Activated CD4-positive, alpha-beta T cell treated with anti-CD3 and anti-CD28 coated beads, Interleukin-2, Interleukin-6, amounts not matched to agents 100 ng/mL and 50 ng/mL, durations not matched to agents 16 hours and 8 hours (primary cell): ENCODE measurements at places on chromosomes 7 and 10.

GRCh38 chr10:102135956-102136526 lies 3.2 kb downstream of the PPRC1 start:
- no peak for DNase-seq

GRCh38 chr7:116834815-116835504 lies 27.4 kb upstream of the CAPZA2 start:
- no peak for DNase-seq

DNA sequence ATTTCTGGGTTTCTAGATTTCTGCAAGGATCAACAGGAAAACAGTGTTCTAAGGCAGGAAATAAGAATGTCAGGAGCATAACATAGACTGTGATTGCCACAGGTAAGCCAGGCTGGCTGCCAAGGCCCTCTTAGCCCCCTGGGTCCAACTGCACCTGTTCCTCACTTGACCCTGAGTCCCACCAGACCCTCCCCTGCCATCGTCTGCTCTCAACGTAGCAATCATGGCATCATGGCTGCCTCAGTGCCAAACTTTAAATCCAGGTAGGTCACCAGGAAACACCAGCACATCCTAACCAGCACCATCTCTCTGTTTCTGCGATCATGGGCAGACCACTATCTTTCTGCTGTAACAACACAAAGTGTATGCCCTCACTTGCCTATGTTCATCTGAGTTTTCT lies 267.2 kb downstream of the PAXIP1 start:
- no peak for DNase-seq

GRCh38 chr10:125591886-125592285 lies 91.1 kb downstream of the TEX36 start:
- no peak for DNase-seq

- no peak for DNase-seq
Observed at GRCh38 chr10:62814756-62815380, 1.3 kb downstream of the EGR2 start.

GRCh38 chr10:118563373-118563890 lies 32.0 kb downstream of the PRLHR start:
- DNase-seq, result no peak

- no peak for DNase-seq
Observed at GRCh38 chr10:111390813-111391563, 314.2 kb downstream of the ADRA2A start.

- no peak for DNase-seq
Observed at GRCh38 chr7:150538259-150538658, 23.6 kb downstream of the GIMAP7 start.

- DNase-seq, result no peak
Observed at GRCh38 chr10:14048930-14049613, 281.7 kb downstream of the FRMD4A start.

DNA sequence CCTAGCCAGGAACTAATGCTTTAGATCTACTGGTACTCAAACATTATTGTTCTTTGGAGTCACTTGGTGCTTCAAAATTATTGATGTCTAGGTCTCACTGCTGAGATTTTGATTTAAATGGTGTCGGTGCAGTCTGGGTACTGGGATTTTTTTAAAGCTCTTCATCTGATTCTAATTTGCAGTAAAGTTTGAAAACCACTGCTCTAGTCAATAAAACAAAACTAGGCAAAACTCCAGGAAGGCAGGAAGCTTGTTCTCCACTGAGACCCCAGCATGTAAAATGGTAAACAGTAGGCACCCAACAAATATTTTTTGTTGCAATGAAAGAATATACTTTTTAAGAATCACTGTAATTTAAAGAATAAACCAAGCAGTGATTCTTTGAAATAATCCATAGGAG lies 49.7 kb downstream of the ADD3 start:
- no peak for DNase-seq

DNA sequence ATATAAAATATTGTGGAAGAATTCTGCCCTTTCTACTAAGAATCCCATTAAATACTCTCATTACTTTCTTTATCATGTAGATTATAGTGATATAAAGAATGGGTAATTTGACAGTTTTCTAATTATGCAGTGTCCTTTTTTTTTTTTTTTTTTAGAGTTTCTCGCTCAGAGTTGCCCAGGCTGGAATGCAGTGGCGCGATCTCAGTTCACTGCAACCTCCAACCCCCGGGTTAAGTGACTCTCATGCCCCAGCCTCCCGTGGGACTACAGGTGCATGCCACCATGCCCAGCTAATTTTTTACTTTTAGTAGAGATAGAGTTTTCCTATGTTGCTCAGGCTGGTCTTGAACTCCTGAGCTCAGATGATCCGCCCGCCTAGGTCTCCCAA lies 1143.4 kb upstream of the SORCS1 start:
- no peak for DNase-seq

- DNase-seq, result peak; percentile 8
Observed at GRCh38 chr10:18658271-18659124, 733 bp upstream of the ARL5B start.

GRCh38 chr10:10209167-10209566 lies 808.5 kb upstream of the CELF2 start:
- DNase-seq, result no peak

- peak; percentile 87 for DNase-seq
Observed at GRCh38 chr10:32149252-32149955, 93.2 kb upstream of the KIF5B start.

GRCh38 chr10:71251319-71251718 lies 38.9 kb downstream of the UNC5B start:
- DNase-seq, result no peak

- DNase-seq, result no peak
Observed at GRCh38 chr10:121567569-121567968, 30.7 kb downstream of the FGFR2 start.

DNA sequence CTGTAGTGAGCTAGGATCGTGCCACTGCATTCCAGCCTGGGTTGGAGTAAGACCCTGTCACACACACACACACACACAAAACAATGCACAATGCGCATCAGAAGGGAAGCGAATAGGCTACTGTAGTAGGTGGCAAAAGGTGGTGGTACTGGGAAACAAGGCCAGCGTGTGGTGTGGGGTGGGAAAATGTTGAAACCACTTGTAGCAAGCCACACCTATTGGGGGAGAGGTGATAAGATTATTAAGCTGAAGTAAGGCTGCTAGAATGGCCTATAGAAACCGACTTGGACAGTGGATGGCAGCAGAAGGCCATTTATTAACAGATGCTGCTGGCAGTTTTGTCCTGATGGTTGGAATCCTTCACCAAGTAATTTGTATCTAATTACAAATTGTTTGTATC lies 7.2 kb upstream of the CHCHD1 start:
- peak; percentile 20 for DNase-seq

DNA sequence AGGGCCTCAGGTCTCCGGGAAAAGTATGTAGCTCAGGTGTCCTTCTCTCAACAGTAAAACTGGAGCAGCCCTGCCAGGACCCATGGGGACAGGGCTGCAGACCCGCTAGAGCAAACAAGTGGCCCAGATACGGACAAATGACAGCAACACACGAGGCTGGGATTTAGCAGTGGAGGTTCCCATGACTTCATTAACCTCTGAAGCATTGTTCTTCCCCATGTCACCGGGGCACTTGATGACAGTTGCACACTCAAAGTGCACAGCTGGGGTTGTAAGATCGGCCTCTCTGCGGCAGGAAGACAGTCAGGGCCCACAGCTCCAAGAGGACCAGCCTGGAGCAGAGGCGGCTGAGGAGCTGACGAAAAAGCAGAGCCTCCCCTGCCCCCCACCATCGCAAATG lies 12.5 kb upstream of the PODXL start:
- no peak for DNase-seq

GRCh38 chr7:13933536-13933935 lies 55.9 kb downstream of the ETV1 start:
- no peak for DNase-seq

DNA sequence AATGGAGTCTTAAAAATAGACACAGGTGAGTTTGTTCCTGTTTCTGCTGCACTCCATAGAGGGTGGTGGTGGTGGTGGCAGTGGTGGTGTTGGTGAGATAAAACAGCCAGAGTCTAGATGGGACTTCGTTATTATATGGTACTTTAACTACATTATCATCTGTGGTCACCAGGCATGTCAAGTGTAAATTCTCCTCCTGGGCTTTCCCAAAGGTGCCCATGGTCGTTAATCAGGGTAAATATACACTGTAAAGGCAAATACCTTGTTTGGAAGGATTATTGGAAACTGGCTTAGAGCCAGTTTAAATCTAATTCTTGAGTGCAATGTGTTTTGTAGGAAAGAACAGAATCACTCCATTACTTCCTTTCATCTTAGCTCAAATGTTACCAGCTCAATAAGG lies 21.5 kb upstream of the COMMD3 start:
- no peak for DNase-seq

- DNase-seq, result no peak
Observed at GRCh38 chr7:44494960-44495359, 4.5 kb upstream of the NUDCD3 start.

- DNase-seq, result peak; percentile 25
Observed at GRCh38 chr7:104272767-104273384, 55.5 kb upstream of the LHFPL3 start.

DNA sequence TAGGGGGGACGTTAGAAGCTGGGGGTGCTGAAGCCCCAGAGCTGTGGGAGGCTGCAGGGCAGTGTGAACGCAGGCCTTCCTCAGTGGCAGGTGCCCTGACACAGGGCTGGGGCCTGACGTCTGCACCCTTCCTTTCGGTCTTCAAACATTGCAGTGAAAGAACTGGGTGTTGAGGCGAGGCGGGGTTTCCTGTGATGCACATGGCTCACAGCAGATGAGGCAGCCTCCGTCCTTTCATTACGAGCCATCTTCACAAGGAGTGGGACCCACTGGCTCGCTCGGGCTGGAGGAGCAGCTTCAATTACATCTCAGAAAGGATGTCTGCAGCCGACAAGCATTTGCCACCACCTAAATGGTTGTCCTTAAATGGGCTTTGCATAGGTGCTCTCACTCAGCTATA lies 180.3 kb upstream of the SHH start:
- no peak for DNase-seq

DNA sequence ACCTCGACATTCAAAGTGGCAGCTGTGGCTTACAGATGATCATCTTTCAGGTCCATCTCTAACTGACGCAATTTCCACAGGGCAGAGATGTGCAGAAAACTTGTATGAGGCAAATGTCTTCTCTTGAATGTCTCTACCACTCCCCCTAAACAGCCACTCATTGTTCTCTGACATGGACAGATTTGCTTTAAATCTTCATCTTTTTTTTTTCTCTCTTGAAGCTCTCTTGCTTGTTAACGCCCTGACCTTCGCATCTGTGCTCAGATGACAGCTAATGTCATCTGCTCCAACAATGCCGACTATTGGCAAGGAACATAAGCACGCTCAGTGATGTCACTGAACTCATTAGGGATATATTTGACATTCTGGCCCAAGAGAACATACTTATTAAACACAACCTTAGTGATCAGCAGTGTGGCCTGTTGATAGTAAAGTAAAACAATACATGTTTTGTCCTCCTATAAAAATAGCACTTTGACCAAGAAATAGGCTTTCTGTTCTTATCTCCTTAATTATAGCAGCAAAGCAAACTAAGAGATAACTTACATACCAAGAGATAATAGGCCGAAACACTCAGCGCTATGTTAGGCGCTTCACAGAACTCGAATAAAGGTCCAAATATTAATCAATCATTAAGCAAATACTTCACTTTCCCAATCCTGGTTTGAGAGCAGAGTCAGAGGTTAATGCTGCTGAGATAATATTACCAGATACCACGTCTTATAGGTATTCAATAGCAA lies 583.5 kb downstream of the PARD3 start:
- no peak for DNase-seq

DNA sequence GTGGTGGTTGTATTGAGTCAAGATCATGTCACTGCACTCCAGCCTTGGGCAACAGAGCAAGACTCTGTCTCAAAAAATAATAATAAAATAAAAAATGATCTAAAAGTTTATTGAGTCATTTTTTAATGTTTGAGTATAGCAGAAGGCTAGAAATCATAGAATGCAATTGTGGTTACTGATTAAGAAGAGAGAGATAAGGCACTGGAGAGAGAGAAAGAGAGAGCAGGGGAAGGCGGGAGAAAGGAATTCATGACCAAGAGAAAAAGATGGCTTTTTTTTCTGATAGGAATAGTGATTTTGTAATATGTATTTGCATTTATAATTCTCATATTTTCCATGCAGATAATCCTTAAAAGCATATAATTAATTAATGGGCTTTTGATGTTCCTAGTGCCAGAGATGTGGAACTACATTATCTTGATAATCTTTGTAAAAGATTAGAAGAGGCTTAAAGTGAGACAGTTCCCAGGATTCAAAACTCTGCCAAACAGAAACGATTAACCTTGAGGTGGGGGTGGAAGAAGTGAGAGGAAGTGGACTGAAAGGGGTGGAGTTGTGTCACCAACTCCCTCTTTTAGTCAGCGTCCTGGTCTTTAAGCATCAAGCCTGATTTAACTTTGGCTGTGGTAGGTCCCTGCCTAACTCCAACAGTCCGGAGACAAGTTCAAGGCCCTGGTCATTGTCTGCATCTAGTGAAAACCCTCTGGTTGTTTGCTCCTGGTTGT lies 76.2 kb downstream of the CHN2 start:
- peak; percentile 65 for DNase-seq

DNA sequence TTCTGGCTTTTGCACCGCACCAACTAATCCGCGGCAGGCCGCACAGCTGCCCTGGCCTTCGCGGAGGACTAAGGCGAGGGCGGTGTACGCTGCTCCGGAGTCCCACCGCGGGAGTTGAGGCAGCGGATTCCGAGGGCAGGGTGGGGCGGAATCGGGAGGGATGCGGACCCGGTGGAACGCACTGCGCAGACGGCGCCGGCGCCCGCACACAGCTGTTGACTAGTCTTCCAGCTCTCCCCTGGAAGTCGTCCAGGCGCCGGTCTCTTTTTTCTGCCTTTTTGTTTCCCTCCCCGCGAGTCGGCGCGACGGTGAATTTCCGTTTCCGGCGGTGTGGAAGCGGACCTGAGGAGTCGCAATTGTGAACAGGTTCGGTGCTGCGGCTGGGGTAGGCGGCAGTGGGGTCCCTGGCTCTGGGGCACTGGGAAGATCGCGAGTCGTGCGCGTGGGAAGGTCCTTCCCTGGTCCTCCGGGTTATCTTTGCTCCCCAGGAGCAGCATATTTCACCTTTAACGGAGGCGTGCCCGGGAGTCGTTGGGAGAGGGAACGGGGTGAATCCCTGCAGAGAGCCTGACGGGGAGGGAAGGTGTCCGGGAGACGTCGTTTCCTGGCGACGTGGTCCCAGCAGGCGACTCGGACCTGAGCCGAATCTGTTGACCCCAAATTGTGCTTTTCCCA lies at the start of gene ASAH2B:
ASAH2B (plus strand) TSS at position 319 of the 675 bp plus-strand sequence. CDS start 5,195 bp downstream, outside the sequence.
- DNase-seq, result peak; percentile 85

- no peak for DNase-seq
Observed at GRCh38 chr10:116870949-116871348, 21.6 kb downstream of the ENO4 start.

DNA sequence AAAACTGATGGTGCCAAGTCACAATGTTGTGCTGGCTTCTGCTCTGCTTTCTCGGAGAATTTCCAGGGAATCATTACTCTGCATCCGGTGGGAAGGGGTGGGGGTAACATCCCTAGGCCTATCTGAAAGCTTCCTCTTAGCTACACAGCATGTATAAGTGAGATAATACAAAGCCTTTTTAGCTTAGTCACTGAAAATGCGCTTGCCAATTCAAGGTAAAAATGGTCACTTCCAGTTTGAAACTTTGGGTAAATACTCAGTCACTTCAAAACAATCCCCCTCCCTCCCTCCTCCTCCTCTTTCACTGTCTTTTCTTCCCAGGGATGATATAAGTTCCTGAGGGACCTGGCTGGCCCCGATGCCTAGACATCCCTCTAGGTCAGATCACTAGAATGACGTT lies 57.3 kb upstream of the APBB1IP start:
- no peak for DNase-seq
